ENCODE measurements at places on chromosomes 1 and 21.

- DNase-seq: no peak
Measured at GRCh38 chr21:39650801-39651200, 38.1 kb downstream of the B3GALT5 start.

- DNase-seq: peak; percentile 33
Measured at GRCh38 chr1:232793944-232794343, 11.3 kb upstream of the MAP10 start.

GRCh38 chr1:42141978-42142377 lies 11.2 kb upstream of the GUCA2B start:
- no peak for DNase-seq

DNA sequence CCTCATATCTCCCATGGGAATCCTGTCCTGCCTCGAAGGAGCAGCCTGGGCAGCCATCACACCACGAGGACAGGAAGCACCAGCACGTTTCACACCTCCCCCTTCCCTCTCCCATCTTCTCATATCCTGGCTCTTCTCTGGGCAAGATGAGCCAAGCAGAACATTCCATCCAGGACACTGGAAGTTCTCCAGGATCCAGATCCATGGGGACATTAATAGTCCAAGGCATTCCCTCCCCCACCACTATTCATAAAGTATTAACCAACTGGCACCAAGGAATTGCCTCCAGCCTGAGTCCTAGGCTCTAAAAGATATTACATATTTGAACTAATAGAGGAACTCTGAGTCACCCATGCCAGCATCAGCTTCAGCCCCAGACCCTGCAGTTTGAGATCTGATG lies 8.7 kb downstream of the SLAMF8 start:
- DNase-seq: no peak

DNA sequence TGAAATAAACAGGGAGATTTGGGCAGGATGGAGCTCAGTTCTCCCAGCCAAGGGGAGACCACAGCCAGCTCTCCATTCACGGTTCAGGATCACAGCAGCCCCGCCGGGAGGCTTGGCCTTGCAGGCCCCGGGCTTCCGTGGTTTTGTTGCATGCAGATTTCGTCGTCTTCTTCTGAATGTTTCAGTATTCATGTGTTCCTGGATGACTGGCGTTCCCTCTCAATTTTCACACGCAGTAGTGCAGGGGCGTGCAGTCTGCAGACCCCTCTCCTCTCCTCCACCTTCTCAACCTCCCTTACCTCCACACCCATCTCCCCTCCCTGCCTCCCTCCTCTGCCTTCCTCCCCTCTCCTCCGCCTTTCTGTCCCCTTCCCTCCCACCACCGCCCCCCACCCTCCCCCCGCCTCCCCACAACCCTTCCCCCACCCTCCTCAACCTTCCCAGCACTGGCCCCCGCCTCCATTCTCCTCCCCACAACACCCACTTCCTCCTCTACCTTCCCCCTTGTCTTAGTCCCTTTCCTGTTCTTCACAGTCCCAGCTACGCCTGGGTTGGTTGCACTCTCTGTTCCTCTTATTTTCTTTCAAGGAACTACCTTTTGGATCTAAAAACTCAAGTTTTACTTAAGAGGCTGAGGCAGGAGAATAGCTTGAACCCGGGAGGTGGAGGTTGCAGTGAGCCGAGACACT lies 8.4 kb upstream of the SLC19A1 start:
- DNase-seq: no peak

DNA sequence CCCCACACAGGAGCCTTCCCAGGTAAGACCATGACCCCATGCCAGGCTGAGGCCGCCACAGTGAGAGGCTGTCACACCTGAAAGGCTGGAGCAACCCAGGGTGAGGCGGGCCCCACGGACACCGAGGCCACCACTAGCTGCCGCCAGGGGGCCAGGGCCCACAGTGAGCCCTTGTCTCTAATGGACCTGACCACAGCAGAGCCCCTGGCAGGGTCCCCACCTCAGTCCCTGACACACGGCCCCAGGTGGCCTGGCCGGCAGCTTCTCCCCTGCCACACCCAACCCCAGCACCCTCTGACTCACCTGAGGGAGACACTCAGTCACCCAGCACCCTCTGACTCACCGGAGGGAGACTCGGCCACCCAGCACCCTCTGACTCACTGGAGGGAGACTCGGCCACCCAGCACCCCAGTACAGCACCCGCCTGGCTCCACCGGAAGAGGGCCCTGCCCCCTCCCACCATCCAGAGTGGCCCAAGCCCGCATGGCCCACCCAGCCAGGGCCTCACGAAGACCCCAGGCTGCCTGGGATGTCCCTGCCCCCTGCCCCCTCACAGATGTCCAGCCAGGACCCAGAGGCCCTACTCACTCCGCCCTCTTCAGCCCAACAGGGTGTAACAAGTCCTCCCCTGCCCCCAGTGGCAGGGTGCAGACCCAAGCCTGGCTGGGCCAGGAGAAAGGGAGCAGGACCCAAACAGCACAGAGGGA lies 4.4 kb downstream of the DVL1 start:
- DNase-seq: no peak

- no peak for DNase-seq
Measured at GRCh38 chr1:226972931-226973330, 32.8 kb downstream of the COQ8A start.

- DNase-seq: no peak
Measured at GRCh38 chr1:227167276-227168101, 150.8 kb downstream of the CDC42BPA start.

- DNase-seq: no peak
Measured at GRCh38 chr1:41795205-41795762, 123.4 kb downstream of the HIVEP3 start.

DNA sequence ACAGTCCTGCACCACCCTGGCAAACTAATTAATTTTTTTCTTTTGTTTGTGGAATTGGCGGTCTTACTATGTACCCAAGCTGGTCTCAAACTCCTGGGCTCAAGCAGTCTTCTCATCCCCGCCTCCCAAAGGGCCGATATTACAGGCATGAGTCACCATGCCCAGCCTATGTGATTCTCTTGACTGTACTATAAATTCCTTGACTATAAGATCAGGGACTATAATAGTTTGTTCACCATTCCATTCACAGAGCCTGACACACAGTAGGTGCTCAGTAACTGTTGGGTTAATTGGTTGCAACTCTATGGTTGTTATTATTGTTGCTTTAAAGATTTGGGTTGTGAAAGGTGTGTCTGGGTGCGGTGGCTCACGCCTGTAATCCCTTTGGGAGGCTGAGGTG lies 17.2 kb downstream of the DAP3 start:
- DNase-seq: no peak

- no peak for DNase-seq
Measured at GRCh38 chr1:193568512-193568911, 382.1 kb upstream of the B3GALT2 start.

DNA sequence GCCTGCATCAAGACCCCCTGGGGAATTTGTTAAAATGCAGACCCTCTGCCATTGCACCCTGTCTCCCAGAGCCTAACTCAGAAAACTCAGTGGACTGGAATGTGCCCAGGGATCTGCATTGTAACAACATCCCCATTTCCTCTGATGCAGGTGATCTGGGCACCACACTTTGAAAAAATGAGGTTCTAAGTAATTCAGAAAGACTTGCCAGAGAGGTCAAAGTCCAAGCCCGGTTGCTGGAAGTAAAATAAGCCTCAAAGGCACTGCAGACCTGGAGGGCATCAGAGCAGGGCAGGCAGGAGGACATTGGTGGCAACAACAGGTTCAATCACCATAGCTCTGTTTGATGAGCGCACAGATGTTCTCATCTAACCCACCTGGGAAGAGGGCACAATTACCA lies 90.7 kb downstream of the SYT2 start:
- DNase-seq: no peak

GRCh38 chr1:218874313-218874712 lies 299.4 kb upstream of the LYPLAL1 start:
- DNase-seq: no peak

- no peak for DNase-seq
Measured at GRCh38 chr1:42852608-42852980, 6.2 kb downstream of the ZNF691 start.

GRCh38 chr1:212684521-212685090 lies 15.0 kb downstream of the BATF3 start:
- DNase-seq: no peak

- DNase-seq: no peak
Measured at GRCh38 chr21:15241997-15242736, 177.4 kb upstream of the NRIP1 start.

DNA sequence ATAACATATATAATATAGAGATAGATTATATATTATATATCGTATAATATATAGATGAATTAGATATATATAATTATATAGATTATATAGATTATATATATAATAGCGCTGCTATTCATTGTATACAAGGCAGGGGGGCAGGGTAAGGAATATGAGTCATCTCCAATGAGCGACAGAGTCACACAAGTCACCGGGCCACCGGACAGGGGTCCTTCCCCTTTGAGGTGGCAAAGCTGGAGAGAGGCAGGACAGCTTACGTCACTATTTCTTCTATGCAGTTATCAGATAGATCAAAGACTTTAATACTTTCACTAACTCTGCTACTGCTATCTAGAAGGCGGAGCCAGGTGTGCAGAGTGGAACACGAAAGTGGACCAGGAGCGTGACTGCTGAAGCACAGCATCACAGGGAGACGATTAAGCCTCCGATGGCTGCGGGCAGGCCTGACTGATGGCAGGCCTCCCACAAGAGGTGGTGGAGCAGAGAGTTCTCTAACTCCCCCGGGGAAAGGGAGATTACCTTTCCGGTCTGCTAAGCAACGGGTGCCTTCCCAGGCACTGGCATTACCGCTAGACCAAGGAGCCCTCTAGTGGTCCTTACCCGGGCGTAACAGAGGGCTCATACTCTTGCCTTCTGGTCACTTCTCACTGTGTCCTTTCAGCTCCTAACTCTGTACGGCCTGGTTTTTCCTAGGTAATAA lies 2154.7 kb downstream of the MRPL39 start:
- DNase-seq: no peak

Data from DMS153 (cell line).